Central memory CD8-positive, alpha-beta T cell (primary cell): ENCODE measurements at places on chromosomes 5 and 9.

DNA sequence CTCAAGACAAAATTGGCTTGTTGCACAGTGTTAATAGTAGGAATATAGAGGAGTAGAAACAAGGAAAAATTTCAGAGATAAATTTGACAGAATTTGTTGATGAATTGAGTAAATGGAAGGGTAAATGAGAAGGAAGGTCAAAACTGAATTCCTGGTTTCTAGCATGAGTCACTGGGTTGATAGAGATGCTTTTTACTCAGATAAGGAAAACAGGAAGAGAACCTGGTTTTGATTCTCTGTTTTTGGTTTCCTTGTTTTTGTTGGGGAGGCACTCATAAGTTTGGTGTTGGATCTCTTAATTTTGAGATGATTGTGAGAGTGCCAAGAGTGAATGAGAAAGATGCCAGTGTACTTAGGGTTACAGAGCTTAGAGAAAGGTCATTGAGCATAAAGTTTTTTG, 7.1 kb downstream of the LRRC70 start:
- DNase-seq: no peak

- DNase-seq: no peak
Measured at GRCh38 chr9:10661994-10662393, 49.2 kb upstream of the PTPRD start.

DNA sequence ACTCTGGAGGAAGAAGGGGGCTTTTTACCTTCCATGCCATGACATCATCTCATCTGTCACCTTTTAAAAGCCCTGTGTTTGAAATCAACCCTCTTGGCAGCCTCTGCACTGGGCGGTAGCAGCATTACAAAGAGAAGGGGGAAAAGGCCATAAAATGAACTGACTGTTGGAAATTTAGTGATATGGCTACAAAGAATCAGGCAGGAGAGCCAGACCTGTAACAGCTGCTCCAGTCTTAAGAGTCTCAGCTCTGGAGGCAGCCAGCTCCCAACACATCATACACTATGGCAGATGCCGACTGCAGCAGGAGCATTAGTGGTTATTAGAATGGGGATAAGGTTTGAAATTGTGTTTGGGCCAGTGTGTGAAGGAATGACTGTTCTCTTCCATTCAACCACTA, 257.5 kb downstream of the DMAC1 start:
- no peak for DNase-seq

- no peak for DNase-seq
Measured at GRCh38 chr5:150219861-150220260, 30.0 kb downstream of the SLC6A7 start.

- DNase-seq: no peak
Measured at GRCh38 chr9:73824671-73825070, 672.5 kb upstream of the RORB start.

GRCh38 chr5:1914471-1914870, 31.7 kb upstream of the IRX4 start:
- DNase-seq: no peak

- DNase-seq: no peak
Measured at GRCh38 chr9:123339666-123340510, 16.1 kb upstream of the CRB2 start.

GRCh38 chr9:77011973-77012821, 7.3 kb upstream of the FOXB2 start:
- DNase-seq: peak; percentile 25

DNA sequence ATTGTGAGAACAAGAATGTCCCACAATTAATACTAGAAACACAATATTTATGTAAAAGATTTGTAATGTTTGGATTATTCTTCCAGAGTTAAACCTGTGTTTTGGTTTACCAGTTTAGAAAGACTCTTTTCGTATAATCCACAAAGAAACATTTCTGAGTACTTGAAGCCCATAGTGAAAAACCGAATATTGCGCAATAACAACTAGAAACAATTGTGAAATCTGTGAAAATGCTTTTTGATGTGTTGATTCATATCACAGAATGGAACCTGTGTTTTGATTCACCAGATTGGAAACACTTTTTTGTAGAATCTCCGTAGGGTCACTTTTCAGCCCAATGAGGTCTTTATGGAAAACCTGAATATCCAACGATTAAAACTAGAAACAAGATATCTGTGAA, 386.2 kb downstream of the PRDM9 start:
- no peak for DNase-seq

DNA sequence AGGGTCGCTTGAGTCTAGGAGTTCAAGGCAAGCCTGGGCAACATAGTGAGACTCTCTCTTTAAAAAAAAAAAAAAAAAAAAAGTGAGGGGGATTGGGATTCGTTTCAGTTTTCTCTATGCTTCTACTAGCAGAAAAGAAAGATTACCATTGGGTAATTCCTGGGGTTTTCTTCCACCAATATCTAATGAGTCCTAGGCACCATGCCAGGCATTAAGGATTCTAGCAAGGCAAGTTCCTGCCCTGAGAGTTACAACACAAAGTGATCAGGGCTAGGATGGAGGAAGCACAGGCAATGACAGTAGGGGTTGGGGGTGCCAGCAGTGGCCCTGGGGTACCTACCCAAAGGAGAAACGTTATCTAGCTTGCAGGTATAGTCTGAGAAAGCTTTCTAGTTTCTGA, 90.8 kb downstream of the PCDH1 start:
- no peak for DNase-seq

- DNase-seq: no peak
Measured at GRCh38 chr5:131716650-131717049, 80.2 kb downstream of the FNIP1 start.

DNA sequence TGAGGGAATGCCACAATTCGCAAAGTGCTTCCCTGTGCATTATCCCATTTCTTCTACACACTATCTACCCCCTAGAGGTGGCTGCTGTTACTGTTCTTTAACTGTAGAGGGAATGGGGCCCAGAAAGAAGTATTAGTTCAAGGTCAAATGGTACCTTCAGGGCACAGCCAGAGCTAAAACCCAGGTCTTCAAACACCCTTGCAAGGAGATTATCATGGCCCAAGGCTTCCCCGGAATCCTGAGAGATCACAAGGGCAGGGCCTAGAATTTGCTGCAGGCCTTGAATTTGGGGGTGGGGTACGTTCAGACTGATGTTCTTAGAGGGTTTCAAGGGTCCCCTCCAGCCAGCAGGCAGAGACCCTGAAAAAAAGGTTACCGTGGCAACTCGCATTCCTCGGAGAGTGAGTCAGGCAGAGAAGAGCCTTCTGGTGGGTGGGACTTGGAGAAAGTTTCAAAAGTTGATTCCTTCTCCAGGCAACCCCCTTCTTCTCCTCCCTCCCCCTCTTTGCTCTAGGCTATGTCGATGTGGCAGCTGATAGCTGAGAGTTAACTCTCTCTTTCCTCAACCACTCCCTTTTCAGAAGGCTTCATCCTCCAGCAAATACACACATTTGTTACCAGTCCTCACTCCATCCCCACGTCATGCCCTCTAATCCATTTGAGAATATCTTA, 1.9 kb downstream of the SPARC start:
- DNase-seq: no peak

DNA sequence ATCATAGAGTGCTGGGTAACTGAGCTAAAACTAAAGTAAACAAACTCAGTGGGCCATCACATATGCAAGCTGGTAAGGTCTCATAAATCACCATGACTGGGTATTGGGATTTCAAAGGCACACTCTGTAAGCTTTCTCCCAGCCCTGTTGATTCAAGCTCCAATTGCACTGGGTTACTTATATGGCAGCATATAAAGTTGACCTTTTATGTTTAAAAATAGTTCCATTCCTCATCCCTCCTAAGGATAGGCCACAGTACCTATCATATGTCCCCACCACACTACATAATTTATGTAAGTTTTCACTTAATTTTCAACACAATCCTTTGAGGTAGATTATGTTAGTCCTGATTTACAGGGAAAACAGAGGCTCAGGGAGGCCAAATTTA, 438.4 kb downstream of the RAB3C start:
- no peak for DNase-seq

DNA sequence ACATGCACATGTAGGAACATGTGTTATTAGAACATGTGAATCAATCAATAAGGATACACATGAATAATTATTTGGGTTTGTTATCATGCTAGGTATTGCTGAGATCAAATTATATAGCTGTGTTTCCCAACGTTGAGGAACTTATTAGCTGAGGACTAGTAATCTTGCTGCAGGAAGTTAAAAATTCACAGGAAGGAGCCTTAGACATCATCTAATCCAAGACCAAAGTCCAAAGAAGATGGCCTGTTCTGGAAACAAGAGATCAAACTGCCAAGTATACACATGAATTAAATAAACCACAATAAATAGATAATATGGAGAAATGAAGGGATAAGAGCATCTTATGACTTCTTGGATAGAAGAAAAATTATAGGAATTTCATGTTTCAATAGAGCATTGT, 19.9 kb downstream of the POU5F2 start:
- no peak for DNase-seq

GRCh38 chr5:177600508-177601018, 631 bp downstream of the B4GALT7 start:
- DNase-seq: no peak

DNA sequence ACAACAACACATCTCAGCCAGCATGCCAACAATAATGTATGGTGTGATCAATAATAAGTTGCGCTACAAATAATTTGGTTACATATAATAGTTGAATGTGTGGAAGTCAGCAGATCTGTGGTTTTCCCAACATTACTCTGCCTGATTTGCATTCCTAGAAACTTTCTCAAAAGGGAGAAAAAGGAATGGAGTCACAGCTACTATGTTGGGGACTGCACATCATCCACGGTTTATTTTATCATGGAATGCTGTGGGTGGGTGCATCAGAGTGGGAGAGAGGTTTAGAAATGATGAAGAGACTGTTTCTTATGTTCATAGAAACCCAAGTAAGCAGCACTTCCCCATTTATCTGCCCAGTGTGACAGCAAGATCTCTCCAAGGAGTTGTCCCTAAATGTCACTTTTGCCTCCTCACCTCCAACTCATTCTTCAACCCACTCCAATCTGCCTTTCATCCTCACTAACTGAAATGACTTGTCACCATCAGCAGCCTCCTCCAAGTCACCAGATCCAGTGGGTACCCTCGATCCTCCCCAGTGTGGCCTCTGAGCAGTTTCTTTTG, 2.8 kb upstream of the SPOCK1 start:
- DNase-seq: no peak

DNA sequence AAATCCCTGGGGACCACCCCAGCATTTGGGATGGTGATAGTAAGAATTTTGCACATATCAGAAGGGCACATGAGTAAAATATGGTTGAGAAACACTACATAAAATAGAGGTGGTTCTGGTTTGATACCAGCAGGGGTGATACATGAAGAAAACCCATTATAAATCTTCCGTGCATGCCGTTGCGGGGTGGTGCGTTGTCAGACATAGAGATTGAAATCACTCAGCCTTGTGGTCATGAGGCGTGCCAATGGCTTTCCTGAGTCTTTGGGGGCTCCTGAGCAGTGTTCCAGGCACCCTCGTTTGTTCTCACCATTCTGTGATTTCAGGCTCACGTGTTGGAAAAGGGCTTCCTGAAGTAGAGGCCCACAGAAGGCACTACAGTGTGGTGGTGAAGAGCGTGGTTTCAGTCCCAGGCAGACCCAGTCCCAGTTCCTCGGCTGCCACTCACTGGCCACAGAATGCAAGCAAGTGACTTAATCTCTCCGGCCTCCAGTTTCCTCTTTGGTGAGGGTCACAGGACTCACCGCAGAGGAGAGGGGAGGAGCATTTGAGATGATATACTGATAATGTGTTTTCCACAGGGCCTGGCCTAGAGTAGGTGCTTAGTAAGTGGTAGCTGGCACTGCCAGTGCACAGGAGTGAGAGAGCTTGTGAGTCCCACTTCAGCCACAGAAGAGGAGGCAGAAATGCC, 20.5 kb upstream of the GLRX start:
- no peak for DNase-seq

- no peak for DNase-seq
Measured at GRCh38 chr9:121283856-121284732, 16.1 kb downstream of the GSN start.

GRCh38 chr9:86275962-86276361, 6.4 kb downstream of the ISCA1 start:
- no peak for DNase-seq

DNA sequence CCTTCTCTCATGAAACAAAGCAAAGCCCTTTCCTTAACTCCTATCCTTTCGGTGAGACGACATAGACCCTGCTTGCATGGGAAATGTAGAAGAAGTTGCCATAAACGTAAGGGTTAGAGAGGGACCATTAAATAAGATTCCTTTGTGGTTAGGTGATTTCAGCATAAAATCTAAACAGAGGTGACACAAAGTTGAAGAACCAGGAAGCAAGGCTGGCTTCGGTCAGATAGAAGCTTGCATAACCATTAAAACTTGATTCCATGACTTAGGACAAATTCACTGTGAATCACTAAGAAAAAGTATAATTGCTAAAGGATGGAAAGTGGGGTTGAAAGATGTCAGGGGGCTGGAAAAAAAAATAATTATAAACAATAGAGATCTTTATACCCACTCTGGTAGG, 30.9 kb upstream of the ABLIM3 start:
- no peak for DNase-seq

GRCh38 chr5:109921735-109922380, 232.1 kb downstream of the MAN2A1 start:
- peak; percentile 17 for DNase-seq

- DNase-seq: no peak
Measured at GRCh38 chr9:126108240-126108639, 218.4 kb upstream of the MVB12B start.

- no peak for DNase-seq
Measured at GRCh38 chr9:135014311-135015010, 73.0 kb upstream of the OLFM1 start.

- DNase-seq: no peak
Measured at GRCh38 chr5:178555771-178556211, 34.4 kb downstream of the COL23A1 start.

DNA sequence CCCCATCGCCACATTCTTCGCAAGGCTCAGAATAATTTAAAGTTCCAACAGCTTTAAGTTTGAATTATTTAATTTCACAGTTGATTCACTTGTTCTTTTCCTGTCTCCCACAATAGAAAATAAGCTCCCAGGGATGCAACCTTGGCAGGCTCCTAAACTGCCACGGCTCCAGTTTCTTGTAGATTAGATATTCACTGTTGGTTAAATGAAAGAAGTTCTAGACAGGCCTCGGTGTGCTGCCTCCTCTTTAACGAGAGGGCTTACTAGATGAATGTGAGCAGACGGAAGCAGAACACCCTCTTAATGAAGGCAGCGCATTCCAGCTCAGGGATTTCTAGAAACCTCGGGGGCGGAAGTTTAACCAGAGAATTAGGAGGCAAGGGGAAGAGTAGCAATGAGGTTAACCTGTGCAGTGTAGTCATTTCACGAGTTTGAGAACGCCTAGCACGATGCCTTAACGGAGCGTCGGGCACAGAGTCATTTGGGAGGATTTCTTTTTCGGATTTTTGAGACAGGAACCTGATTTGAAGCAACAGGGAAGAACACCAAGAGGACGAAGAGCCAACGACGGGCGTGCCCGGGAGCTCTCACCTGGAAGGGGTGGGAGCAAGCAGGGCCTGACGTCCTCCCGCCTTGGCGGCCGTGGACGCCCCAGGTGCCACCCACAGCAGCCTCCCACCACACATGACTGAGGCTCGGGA, 637 bp upstream of the SMC5 start:
- no peak for DNase-seq

GRCh38 chr5:121199216-121199999, 652.3 kb upstream of the FTMT start:
- DNase-seq: no peak
